Islet precursor cell (in vitro differentiated cells): ENCODE measurements at places on chromosomes 12 and 14.

DNA sequence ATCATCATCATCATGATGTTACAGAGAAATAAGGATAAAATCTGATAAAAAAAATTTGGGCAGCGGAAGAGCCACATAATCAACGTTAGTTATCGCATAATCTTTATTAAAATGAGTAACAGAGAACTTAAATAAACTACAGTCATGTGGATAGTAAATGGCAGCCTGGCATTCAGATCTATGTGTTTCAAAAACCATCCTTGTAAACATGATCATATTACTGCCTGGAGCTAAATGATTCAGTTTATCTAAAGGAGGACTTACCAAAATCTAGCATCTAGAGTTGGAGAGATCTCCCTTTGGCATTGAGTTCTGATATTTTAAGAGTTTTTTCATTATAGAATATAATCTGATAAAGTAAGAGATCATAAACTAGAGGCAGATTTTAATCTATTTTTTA lies 200.1 kb upstream of the MGAT4C start:
- DNase-seq, result no peak

- DNase-seq, result no peak
Observed at GRCh38 chr14:39868251-39868650, 436.0 kb upstream of the FBXO33 start.

GRCh38 chr14:70789961-70790360 lies 19.4 kb downstream of the MAP3K9 start:
- no peak for DNase-seq

DNA sequence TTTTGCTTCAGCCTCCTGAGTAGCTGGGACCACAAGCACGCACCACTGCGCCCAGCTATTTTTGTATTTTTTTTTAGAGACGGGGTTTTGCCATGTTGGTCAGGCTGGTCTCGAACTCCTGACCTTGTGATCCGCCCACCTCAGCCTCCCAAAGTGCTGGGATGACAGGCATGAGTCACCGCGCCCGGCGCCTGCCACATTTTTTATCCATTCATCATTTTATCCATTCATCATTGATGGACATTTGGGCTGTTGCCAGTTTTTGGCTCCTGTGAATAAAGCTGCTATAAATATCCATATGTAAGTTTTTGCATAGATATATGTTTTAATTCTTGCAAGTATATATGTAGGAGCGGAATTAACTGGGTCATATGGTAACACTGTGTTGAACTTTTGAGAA lies 79.5 kb downstream of the DAAM1 start:
- DNase-seq, result no peak

GRCh38 chr12:65602253-65602609 lies 222.1 kb upstream of the HMGA2 start:
- no peak for DNase-seq

GRCh38 chr12:468671-469389 lies 9.1 kb downstream of the B4GALNT3 start:
- DNase-seq, result peak; percentile 56

DNA sequence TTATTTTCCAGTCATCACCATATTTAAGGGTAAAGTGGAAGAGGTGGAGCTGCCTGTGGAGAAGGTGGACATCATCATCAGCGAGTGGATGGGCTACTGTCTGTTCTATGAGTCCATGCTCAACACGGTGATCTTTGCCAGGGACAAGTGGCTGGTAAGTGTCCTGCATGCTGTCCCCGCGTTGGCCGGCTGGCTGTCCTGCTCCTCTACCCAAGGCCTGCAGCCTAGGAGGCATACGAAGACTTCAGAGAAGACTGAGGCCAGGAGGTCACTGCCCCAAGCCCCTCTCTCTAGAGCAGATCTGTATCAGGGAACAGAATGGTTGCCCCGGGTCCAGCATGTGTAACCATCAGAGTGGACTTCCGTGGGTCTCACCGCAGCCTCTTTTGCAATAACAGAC lies 77.7 kb downstream of the PRMT8 start:
- no peak for DNase-seq

DNA sequence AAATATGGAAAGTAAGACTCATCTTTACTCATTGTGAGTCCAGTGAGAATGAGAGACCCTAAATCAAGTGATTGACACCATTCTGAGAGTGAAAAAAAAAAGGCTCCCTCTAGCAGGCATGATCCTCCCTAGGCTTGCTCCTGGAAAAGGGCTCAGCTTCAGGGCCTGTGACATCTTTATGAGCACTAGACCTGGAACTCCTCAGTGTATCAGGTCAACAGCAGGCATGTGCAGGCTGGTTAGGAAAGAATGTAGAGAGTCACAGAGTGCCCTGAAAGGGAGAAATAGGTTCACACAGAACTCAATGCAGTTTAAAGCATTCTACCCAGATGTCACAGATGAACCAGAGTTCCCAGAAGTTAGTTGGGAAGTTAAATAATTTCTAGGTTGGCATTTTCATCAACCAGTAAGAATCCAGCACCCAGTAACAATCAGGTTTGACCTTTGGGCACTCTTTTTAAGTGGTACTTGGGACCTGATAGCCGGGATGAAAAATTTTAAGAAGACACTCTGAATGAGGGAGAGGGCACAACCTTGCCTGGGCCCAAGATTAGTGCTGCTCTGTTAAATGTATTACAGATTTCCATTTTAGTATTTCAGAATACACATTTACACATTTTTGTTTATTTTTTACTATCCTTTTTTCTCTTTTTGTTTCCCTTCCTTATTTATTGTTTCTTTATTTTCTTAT lies 828.8 kb downstream of the C12orf50 start:
- peak; percentile 72 for DNase-seq

GRCh38 chr12:13099844-13100604 lies 3.4 kb downstream of the GSG1 start:
- DNase-seq, result peak; percentile 45

- no peak for DNase-seq
Observed at GRCh38 chr12:113050795-113051194, 5.7 kb upstream of the DTX1 start.

DNA sequence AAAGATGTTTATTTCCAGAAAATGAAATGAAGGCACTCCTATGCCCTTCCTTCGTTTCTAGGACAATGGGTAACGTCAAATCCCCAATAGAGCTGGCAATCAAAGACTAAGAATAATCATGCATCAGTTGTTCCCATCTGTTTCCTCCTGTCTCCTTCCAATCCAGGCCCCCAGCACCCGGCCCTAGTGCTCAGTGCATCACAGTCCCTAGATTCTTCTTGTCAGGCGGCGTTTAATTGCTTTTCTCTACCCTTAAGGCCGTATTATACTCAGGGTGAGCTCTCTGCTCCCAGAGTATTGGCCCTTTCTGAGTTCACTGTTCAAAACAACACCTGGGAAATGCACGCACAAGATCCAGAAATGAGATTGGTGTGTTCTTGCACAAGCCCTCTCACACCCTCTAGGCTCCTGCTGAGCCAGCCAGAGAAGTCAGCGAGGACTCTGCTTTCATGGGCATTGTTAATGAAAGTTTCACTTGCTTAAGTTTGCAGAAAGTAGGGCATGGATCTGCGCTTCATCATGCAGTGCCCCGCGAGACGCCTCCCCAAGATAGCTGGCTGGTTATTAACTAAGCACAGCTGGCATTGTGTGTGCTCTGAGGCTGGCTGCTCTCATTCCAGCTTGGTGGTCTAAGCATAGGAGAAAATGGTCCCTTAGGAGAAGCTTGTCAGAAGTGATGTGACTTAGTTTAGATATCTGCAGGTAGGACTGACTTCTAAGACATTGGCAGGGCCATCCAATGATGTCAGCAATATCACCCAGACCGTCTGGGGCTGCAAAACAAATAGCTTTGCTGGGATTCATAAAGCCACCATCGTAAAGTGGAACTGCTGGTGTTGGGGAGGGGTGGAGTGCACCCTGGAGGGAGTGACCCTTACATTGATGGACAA lies 28.7 kb downstream of the CRACR2A start:
- DNase-seq, result peak; percentile 51

DNA sequence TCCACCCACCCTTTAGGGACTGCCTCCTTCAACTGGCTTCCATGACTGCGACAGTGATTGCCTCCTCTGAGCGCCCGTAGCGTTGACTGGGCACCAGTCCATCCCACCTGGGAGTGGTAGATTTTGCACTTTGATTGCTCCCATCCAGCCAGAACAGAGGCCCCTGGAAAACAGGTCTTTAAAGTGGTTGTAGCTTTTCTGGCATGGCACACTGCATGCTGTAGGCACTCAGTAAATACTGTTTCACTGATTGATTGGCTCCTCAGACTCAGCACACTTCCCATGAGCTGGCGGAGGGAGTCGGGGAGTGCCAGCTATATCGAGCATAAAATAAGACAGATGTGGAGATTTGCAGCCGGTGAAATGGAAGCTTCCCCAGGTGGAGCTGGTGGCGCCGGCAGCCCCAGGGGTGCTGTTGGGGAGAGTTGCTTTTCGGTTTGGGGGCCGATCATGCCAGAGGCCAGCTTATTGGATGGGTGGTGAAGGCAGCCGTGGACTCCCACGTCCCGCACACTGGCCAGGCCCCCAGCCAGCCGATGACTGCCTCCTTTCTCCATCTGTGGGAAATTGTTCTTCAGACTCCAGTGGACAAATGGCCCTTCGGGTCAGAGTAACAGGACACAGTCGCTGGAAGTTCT lies 200.2 kb downstream of the TSPAN9 start:
- DNase-seq, result no peak
